ENCODE measurements at places on chromosomes 2 and 18.

DNA sequence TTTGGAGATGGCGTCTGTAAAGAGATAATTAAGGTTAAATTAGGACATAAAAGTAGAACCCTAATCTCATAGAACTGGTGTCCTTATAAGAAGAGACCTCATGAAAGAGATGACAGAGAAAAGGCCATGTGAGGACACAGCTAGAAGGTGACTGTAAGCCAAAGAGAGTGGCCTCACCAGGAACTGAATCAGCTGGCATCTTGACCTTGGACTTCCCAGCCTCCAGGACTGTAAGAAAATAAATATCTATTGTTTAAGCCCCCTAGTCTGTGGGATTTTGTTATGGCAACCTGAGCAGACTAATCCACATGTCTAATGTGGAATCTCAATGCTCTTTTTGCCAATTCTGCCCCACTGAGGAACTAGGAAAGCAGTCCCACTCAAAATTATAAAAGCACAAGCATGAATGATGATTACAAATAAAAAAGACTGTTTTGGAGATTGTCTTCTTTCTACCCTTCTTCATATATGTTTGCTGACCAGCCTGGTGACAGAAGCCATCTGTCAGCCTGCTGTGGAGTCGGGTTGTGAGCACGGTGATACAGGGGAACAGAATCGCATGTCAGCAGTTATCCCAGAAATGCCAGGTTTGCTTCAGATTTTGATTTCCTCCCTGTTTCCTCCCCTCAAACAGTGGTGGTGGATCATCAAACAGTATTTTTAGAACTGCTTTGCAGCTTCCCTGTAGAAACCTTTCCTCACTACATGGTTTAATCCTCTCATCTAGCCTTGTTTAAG is 54.2 kb downstream of the INPP4A start:
- no peaks in the 10 kb centered on the region for H3K27me3 ChIP-seq
- H3K27ac ChIP-seq: no peak overlapping the region
- peaks cover 10% of the 10 kb centered on the region for H3K4me1 ChIP-seq
- peaks cover 29% of the 10 kb centered on the region for H3K36me3 ChIP-seq
- no peak overlapping the region for H3K4me3 ChIP-seq
- DNase-seq: no peak

- H3K4me1 ChIP-seq: peaks cover 18% of the 10 kb centered on the region
- no peaks in the 10 kb centered on the region for H3K36me3 ChIP-seq
- peak; percentile 13 for DNase-seq
- H3K27ac ChIP-seq: peak overlapping the region; percentile 31
These were observed 1.4 kb upstream of the BCL2 start for GRCh38 chr18:63320975-63321265.

- no peaks in the 10 kb centered on the region for H3K27me3 ChIP-seq
- H3K27ac ChIP-seq: no peak overlapping the region
- peaks cover under 1% of the 10 kb centered on the region for H3K4me1 ChIP-seq
- H3K4me3 ChIP-seq: no peak overlapping the region
- no peaks in the 10 kb centered on the region for H3K36me3 ChIP-seq
These were observed 203.6 kb downstream of the FHOD3 start for GRCh38 chr18:36501100-36501499.

- DNase-seq: no peak
- no peaks in the 10 kb centered on the region for H3K4me1 ChIP-seq
- no peak overlapping the region for H3K4me3 ChIP-seq
- H3K36me3 ChIP-seq: no peaks in the 10 kb centered on the region
These were observed 16.1 kb upstream of the MFSD2B start for GRCh38 chr2:23993736-23994269.

GRCh38 chr18:78915446-78916008 is 64.1 kb upstream of the SALL3 start:
- H3K4me3 ChIP-seq: no peak overlapping the region
- H3K27ac ChIP-seq: no peak overlapping the region
- H3K36me3 ChIP-seq: no peaks in the 10 kb centered on the region
- H3K27me3 ChIP-seq: no peaks in the 10 kb centered on the region

DNA sequence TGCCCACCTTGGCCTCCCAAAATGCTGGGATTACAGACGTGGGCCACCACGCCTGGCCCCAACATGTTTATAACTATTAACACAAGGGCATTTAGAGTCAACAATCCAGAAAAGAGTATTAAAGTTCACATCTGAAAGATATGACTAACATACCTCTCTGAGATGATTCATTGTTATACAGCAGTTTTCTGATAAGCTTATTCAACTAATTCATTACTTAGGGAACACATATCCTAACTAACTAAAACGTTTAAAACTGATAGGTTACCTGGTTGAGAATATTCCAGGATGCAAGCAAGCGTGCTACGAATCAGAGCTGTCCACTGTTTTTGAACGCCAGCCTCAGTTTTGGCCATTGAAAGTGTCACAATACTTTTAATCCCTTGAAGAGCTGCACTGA is 34.0 kb upstream of the STRN start:
- H3K36me3 ChIP-seq: peaks cover 74% of the 10 kb centered on the region
- H3K4me1 ChIP-seq: no peaks in the 10 kb centered on the region
- H3K4me3 ChIP-seq: no peak overlapping the region
- no peak for DNase-seq
- H3K27me3 ChIP-seq: no peaks in the 10 kb centered on the region
- no peak overlapping the region for H3K27ac ChIP-seq

- H3K4me1 ChIP-seq: peaks cover 20% of the 10 kb centered on the region
- H3K27me3 ChIP-seq: peaks cover 25% of the 10 kb centered on the region
- no peak for DNase-seq
These were observed 27.4 kb upstream of the TAF1B start for GRCh38 chr2:9815844-9816279.

GRCh38 chr2:177038787-177039484 is 173.7 kb upstream of the HNRNPA3 start:
- no peak overlapping the region for H3K27ac ChIP-seq
- no peaks in the 10 kb centered on the region for H3K4me1 ChIP-seq
- H3K36me3 ChIP-seq: no peaks in the 10 kb centered on the region

GRCh38 chr2:64652231-64653108 is 1.2 kb downstream of the SERTAD2 start:
- no peaks in the 10 kb centered on the region for H3K27me3 ChIP-seq
- H3K27ac ChIP-seq: peak overlapping the region; percentile 63
- H3K36me3 ChIP-seq: no peaks in the 10 kb centered on the region
- H3K4me1 ChIP-seq: peaks cover 25% of the 10 kb centered on the region
- no peak for DNase-seq

DNA sequence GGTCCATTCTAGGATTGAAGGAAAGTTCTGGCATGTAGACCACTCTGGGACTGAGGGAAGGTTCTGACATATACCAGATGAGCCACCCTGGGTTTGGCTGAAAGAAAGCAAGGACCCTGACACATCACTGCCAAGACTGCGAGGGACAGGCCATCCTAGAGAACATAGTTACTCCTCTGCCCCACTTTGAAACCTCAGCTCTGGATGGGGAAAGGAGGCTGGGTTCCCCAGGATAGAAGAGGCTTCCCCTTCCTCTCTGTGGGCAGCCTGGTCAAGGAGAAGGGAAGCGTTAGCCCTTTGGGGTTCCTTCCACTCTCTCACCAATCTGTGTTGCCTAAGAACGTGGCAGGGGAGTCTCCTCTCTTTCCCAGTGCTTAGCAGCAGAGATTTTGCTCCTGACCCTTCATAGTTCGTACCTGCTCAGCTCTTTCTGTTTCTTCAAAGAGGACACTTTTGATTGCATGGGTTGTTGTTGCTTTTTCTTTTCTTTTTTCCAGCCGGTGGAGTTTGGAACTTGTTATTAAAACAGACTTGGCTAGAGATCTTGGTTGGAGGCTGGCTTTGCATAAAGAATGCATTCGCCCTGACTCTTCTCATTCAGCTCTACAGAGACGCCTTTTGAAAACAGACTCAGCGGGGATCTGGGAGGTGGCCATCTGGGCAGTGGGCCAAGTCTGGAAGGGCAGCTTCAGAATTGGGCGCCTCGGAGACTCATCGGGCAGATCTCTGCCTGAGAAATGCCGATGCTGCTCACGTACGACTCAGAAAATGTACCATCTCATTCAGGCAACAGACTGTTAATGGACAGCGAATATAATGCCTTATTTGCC is 166.1 kb downstream of the CLIP4 start:
- no peaks in the 10 kb centered on the region for H3K36me3 ChIP-seq
- no peak overlapping the region for H3K4me3 ChIP-seq
- no peak for DNase-seq
- no peaks in the 10 kb centered on the region for H3K27me3 ChIP-seq
- H3K27ac ChIP-seq: no peak overlapping the region
- H3K4me1 ChIP-seq: no peaks in the 10 kb centered on the region

DNA sequence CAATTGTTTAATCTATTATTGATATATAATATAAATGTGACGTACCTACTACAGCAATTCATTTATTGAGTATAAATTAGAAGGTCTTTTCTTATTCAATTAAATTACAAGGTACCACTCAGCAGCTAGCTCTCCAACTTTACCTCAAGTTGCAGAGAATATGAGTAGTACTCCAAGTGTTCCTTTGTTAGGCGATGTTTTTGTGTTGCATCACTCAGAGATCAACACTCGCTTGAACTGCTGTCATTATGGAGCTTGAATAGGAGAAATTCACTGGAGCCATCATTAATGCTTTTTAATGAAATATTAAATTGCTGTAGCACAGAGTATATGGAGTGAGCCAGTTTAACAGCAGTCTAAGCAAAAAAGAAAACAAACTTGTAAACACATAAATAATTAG is 320.0 kb downstream of the FSIP2 start:
- no peak overlapping the region for H3K27ac ChIP-seq
- no peaks in the 10 kb centered on the region for H3K27me3 ChIP-seq
- H3K4me1 ChIP-seq: no peaks in the 10 kb centered on the region
- no peak for DNase-seq
- no peak overlapping the region for H3K4me3 ChIP-seq

DNA sequence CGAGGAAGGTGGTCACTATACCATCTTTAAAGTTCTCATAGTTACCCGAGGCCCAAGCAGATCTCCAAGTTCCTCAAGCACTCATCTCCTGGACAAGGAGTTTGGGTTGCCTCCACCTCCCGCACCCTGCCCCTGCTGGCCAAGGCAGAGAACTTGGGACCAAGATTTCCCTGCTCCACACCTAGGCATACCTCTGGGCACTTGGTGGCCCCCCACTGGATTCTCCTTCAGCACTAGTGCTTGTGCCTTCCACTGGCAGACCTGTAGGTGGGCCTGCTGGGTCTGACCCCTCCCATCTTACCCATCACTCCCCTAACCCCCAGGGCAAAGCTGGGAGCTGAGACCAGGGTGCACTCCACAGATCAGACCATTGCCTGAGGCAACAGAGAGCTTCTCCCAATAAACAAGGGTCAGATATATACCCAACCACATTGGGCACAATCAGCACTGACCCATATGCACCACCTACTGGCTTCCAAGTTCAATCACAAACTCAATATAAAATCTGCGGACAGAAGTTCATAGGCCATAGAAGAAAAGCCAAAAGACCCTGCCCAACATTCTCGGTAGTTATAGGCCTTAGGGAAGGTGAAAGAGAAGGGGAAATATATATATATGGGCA is 244.2 kb downstream of the EXOC6B start:
- H3K4me3 ChIP-seq: no peak overlapping the region
- no peaks in the 10 kb centered on the region for H3K27me3 ChIP-seq
- H3K36me3 ChIP-seq: no peaks in the 10 kb centered on the region

DNA sequence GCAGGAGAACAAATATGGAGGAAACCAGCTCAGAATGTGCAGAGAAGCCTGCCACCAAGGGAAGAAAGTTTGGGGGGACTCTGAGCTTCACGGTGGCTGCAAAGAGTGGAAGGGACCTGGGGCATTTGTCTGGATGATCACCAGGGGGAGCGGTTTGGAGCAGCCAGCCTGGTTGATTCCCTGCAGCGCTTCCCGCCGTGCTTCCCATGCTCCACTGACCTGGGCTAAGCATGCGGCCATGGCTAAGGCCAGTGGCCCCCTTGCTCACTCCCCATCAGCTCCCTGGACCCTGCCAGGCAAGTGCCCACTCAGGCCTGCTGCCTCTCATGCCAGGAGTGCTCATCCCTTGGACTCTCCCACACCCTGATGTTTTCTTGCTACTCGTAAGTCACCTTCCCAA is 27.0 kb downstream of the NTSR2 start:
- H3K4me3 ChIP-seq: no peak overlapping the region
- H3K4me1 ChIP-seq: no peaks in the 10 kb centered on the region
- peaks cover 9% of the 10 kb centered on the region for H3K27me3 ChIP-seq
- DNase-seq: no peak
- no peaks in the 10 kb centered on the region for H3K36me3 ChIP-seq

GRCh38 chr2:213159768-213160167 is 8.4 kb upstream of the IKZF2 start:
- H3K4me3 ChIP-seq: no peak overlapping the region
- H3K4me1 ChIP-seq: no peaks in the 10 kb centered on the region
- no peak overlapping the region for H3K27ac ChIP-seq
- DNase-seq: no peak
- H3K27me3 ChIP-seq: no peaks in the 10 kb centered on the region

DNA sequence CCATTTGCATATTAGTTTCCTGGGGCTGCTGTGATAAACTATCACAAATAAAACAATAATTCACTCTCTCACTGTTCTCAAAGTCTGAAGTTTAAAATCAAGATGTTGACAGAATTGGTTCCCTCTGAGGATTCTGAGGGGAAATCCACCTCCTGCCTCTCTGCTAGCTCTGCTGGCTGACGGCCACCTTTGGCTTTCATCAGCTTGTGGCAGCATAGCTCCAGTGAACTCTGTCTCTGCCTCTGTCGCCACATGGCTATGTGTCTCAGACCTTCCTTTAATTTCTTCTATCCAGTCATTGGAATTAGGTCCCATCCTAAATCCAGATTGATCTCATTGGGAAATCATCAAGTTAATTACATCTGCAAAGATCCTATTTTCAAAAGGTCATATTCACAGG is 38.9 kb upstream of the TRIM43 start:
- H3K36me3 ChIP-seq: no peaks in the 10 kb centered on the region
- H3K27ac ChIP-seq: no peak overlapping the region
- no peak overlapping the region for H3K4me3 ChIP-seq

DNA sequence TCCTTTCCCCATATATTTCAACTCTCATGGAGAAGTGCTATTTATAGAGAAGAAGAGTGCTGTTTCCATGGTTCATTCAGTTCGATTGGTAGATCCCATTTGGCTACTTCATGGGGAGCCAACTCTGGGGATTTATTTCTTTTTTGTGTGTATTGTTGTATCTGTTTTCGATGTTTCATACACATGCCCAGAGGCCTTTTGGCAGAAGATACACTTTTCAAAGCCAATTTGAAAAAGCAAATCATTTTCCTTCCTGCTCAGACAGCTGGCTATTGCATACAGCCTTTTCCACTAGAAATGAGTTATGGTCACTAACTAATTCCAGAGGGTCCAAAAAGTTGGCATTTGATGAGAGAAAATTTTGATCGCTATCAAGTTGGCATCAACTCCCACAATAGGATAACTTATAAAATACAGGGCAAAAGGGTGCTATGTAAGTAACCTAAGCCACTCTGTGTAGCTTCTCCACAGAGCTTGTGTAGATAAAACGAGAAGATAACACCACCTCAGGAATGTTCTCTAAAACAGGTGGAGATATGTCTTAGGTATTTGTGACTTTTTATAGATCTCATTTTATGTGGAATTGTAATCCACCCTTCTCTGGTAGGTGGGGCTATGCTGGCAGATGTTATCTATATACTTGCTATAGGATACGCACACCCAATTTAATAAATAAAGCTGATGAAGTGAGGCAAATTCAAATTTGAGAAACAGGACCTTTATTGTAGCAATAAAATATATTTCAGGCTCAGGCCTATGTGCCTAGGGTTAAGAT is 798.5 kb downstream of the SATB2 start:
- H3K4me1 ChIP-seq: no peaks in the 10 kb centered on the region
- H3K4me3 ChIP-seq: no peak overlapping the region
- H3K27ac ChIP-seq: no peak overlapping the region
- DNase-seq: no peak
- no peaks in the 10 kb centered on the region for H3K36me3 ChIP-seq

GRCh38 chr2:164368896-164369295 is 252.4 kb downstream of the GRB14 start:
- no peaks in the 10 kb centered on the region for H3K27me3 ChIP-seq
- no peaks in the 10 kb centered on the region for H3K36me3 ChIP-seq
- no peak overlapping the region for H3K27ac ChIP-seq
- no peaks in the 10 kb centered on the region for H3K4me1 ChIP-seq
- no peak for DNase-seq
- H3K4me3 ChIP-seq: no peak overlapping the region

Measured in T-cell (primary cell).